ENCODE measurements at places on chromosomes 1 and 21.

DNA sequence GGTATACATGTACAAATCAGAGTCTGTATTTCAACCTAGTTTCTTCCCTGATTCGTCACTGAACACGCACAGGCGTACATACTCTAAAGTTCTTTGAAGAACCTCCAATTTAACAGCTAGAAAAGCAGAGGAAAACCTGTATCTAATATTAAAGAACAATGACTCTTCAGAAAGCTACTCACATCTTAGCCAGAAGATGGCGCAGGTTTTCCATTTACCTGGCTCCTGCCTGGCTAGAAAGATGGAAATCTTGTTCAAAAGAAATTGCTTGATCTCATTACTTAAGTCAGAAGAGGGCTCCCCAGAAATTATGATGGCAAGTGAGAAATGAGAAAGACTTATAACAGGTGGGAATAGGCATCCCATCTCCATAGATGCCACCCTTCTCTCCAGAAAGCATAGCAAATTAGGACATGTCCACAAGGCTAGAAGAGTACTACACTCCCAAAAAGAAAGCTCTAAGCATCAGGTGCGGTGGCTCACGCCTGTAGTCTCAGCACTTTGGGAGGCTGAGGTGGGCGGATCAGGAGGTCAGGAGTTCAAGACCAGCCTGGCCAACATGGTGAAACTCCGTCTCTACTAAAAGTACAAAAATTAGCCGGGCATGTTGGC lies 19.0 kb upstream of the L1TD1 start:
- peak; percentile 81 for DNase-seq

- no peak for DNase-seq
Measured at GRCh38 chr1:8073112-8073855, 47.2 kb upstream of the ERRFI1 start.

GRCh38 chr1:247402120-247402675 lies 13.8 kb upstream of the NLRP3 start:
- no peak for DNase-seq

DNA sequence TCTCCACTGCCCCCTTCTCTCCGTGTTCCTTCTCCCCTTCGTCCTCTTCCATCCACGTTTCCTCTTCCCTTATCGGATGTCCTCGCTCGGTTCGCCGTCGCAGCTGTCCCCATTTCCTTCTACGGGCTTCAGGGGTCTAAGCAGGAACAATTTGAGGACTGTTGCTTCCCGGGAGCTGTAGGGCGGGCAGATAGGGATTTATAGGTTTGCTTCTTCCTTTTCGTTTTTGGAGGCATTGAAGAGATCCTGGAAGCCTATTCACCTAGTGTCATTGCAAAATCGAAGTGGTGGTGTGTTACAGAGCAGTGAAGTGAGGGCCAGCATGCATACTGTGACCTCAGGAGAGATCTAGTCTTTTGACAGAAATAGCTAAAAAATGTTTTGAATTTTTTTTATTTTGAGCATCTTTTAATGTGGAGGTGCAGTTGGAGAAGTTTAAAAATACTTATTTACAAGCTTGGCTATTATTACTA lies 897 bp downstream of the ZYG11B start:
- peak; percentile 24 for DNase-seq

DNA sequence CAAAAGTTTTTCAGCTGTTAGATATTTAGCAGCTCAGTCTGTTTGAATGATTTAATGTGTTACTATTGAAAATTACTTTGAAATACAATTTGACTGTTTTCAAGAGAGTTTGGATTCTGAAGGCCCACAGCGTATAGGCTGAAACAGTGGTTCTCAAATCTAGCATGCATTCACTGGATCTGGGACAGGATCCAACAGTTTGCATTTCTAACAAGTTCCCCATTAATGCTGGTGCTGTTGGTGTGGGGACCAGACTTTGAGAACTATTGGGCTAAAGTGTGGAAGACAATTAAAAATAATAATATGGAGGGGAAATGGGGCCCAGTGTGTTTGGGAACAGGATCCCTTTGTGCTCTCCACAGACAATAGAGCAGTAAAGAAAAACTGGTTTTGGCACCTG lies 31.9 kb downstream of the ITSN1 start:
- no peak for DNase-seq

DNA sequence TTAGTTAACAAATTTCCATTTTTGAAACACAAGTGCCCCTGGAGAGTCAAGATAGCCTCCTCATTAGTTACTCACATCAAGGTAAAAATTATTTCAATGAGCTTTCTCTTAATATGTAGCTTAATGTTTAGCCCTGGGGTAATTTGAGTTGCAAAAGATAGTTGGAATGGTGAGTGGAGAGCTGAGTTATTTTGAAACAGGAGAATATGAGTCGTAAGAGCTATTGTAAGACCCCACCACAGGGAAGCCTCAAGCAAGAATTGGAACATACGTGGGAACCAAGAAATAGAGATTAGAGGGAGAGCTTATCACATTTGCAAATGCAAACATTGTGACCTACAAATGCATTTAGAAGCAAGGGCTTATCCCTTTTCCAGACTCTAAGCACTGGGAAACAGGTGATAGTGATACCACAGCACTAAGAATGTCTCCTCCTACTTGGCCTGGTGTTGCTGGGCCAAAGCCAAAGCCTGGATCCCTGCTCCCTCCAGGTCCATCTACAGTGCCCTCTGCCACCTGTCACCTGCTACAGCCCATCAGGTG lies 635.1 kb downstream of the PTPRC start:
- DNase-seq: no peak

DNA sequence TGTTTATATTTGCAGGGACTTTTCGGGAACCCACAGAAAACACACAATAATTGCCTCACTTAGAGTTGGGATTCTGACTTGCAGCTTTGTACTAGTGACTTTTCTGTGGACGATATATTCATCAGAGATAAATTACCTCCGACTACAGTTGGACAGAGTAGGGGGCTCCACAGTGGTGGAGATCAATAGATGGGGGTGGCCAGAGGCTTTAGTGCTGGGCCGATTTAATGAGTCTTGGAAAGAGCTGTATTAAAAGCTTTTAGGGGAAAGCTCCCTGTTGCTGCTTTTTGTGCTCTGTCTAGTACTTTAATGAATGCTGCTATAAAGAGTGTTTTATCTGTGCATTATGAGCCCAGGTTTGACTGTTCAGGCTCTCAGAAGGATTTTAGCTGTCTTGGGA lies 359.2 kb upstream of the DPYD start:
- no peak for DNase-seq

GRCh38 chr1:63713627-63714481 lies 60.0 kb upstream of the ROR1 start:
- DNase-seq: no peak

DNA sequence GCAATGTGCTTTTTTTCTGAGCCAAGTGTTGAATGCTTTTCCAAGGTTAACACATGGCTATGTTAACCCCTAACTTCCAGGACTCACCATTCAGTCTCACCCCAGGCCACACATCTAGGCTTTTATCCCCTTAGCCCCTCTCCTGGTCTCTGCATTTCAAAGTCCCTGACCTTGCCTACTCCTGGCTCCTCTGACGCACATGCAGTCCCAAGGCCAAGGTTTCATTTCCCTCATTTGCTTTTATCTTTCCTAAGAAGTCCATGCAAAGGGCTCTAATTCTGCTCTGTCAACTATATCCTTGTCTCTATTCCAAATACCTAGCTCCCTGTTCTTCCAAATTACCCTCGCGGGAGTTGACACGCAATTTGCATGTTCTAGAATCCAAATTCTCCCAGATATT lies 25.4 kb downstream of the SLC30A10 start:
- DNase-seq: no peak

DNA sequence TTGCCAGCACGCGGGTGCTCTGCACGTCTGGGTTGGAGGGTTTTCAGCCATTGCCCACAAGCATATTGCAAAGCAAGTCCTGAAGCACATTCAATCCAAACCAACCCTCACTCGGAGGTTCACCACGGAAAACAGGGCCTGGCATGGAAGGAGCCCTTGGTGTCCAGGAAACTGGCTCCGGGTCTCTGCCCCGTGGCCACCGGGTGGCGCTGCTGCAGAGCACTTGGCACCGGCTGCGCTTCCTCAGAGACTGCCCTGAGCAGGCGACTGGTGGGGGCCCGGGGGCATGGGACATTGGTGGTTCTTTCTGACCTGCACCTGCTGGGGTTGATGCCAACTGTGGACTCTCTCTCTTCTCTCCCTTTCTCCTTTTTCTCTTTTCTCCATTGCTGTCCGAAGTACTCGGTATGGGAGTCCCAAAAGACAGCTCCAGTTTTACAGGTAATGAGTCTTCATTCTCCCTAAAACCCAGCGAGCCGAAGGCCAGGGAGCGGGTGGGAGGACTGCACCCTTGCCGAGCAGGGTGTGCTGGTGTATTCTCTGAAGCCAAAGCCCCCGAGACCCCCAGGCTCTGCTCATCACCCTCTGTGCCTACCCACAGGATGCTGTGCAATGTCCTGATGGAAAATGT lies 4.1 kb upstream of the KCNAB2 start:
- DNase-seq: no peak

DNA sequence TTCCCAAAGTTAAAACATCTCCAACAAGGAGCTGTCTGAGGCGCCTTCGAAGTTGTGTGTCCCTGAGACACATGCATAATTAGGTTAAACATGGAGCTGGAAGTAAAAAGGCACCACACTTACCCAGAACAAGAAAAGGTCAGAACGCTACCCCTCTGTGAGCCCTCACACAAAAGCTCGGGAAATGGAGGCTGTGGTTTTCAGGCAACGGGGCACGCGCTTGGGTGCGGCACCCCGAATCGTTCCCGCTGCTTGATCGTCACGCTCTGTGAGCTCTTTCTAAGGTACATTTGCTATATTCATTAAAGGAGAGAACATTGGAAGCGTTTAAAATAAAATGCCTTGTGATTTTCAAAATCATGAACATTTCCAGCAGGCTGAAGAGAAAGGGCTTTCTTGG lies 12.5 kb downstream of the CAPN8 start:
- DNase-seq: no peak

DNA sequence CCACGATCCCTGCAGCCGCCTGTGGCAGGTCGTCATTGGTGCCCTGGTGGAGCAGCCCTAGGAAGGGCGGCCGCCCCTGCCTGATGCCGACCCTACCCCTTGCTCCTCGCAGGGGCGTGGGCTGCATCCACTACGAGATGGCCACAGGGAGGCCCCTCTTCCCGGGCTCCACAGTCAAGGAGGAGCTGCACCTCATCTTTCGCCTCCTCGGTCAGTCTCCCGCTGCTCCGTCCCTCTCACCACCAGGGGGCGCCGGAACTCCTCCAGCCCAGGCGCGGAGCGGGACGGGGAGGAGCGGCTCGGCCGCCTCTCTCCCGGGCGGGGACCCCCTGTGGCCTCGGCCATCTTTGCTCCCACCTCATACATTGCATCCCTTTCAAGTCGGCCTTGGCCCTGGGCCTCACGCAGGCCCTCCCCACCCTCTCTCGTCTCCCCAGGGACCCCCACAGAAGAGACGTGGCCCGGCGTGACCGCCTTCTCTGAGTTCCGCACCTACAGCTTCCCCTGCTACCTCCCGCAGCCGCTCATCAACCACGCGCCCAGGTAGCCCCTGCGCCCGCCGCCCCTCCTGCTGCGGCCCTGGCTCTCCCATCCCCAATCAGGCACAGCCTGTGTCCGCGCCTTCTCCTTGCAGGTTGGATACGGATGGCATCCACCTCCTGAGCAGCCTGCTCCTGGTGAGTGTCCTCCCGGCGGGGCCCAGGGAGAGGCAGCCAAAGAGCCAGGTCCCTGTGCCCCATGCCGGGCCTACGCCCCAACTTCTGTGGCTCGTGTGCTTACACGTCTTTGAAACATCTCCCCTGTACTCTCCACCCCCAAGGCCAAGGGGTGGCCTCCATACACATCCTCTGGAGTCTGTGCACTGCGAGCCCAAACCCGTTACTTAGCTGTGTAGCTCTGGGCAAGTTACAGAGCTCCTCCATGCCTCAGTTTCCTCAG lies 24.7 kb downstream of the CDK18 start:
- peak; percentile 51 for DNase-seq

GRCh38 chr1:3763351-3764125 lies 9.0 kb upstream of the SMIM1 start:
- DNase-seq: no peak
